ENCODE measurements at places on chromosomes 4 and X. TPM values are rescaled to one million over a fixed set of nuclear protein-coding genes. Genes with fewer than 3 reads are reported as not detected.

DNA sequence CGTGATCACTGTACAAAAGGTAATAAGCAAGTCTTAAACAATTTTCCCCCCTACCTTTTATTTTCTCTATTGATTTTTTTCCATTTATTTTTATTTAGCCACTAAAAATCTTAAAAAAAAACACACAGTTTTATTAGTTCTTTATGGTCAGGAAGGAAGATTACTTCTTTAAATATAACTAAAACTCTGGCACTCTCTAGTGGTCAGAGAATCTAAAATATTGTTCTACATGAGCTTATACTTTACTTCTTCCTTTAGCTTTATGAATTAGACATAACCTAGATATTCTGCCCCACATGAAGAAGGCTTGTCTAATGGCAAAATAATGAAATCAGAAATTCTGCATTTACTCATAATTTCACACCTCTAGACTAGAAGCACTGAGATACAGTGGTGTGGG, 135.2 kb downstream of the PDE5A start:
- H3K36me3 ChIP-seq = peaks cover 33% of the 10 kb centered on the region
- no peak overlapping the region for H3K27ac ChIP-seq
- no peak overlapping the region for H3K4me3 ChIP-seq
- peaks cover 2% of the 10 kb centered on the region for H3K4me1 ChIP-seq
- DNase-seq = no peak
- no peaks in the 10 kb centered on the region for H3K27me3 ChIP-seq

DNA sequence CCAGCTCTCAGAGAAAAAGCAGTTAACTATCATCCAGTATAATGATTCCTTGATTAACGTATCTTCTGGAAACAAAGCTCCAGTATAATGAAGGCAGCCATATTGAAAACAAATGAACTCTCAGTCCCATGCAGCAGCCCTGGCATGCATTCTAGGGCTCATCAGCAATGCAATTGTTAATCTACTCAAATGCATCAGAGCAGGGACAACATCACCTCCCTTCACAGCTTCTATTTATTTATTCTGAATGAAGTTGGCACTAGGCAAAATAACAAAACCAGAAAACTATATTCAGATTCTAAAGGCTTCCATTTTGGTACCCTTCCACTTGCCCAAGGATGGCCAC, 11.4 kb downstream of the SH3D19 start:
- no peaks in the 10 kb centered on the region for H3K27me3 ChIP-seq
- H3K4me3 ChIP-seq = no peak overlapping the region
- DNase-seq = no peak
- H3K4me1 ChIP-seq = peaks cover 4% of the 10 kb centered on the region
- H3K36me3 ChIP-seq = no peaks in the 10 kb centered on the region

DNA sequence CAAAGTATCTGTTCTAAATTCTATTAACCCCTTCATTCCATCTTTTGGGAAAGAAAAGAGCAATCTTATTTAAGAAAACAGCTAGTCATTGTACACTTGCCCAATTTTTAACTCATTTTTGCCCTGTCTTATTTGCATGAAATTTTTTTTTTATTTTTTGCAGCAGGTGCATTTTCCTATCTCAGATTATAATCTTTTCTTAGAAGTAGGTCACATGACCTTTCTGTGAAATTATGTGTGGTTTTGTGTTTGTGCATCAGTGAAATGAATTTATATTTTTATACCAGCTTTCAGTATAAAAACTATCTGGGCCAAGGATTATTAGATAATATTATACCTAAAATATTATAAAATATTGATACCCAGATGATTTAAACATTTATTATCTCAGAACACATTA, 145.6 kb downstream of the INPP4B start:
- H3K36me3 ChIP-seq = no peaks in the 10 kb centered on the region
- H3K4me1 ChIP-seq = no peaks in the 10 kb centered on the region
- H3K4me3 ChIP-seq = no peak overlapping the region
- H3K27me3 ChIP-seq = no peaks in the 10 kb centered on the region
- DNase-seq = no peak

The GPR82 gene
- total RNA-seq = not detected

GRCh38 chr4:54723220-54723619, 65.5 kb downstream of the KIT start:
- H3K4me3 ChIP-seq = no peak overlapping the region
- H3K27me3 ChIP-seq = no peaks in the 10 kb centered on the region
- no peak overlapping the region for H3K27ac ChIP-seq
- no peak for DNase-seq
- peaks cover 2% of the 10 kb centered on the region for H3K4me1 ChIP-seq

DNA sequence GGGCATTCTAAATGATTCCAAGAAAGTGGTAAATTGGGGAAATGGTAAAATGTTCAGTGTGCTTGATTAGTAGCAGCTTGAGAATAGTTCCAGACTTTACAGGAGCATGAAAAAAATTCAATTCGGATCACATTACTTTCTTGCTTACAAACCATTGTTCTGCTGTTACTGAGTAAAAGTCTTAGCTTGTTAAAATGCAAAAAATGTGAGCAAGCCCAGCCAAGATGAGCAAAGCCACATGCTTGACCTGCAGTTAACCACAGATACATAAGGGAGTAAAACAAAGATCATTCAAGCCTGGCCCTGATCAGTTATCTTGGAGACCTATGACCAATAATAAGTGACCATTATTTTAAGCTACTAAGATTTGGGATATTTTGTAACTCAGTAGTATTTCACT, 562.9 kb upstream of the MAGEB2 start:
- no peak overlapping the region for H3K27ac ChIP-seq
- no peaks in the 10 kb centered on the region for H3K27me3 ChIP-seq
- H3K4me3 ChIP-seq = no peak overlapping the region
- peak; percentile 82 for DNase-seq
- H3K36me3 ChIP-seq = no peaks in the 10 kb centered on the region
- H3K4me1 ChIP-seq = no peaks in the 10 kb centered on the region

- H3K27ac ChIP-seq = no peak overlapping the region
- H3K4me3 ChIP-seq = no peak overlapping the region
- no peaks in the 10 kb centered on the region for H3K27me3 ChIP-seq
- no peaks in the 10 kb centered on the region for H3K4me1 ChIP-seq
- DNase-seq = no peak
These were observed 130.1 kb downstream of the CEP135 start for GRCh38 chr4:56078866-56079265.

DNA sequence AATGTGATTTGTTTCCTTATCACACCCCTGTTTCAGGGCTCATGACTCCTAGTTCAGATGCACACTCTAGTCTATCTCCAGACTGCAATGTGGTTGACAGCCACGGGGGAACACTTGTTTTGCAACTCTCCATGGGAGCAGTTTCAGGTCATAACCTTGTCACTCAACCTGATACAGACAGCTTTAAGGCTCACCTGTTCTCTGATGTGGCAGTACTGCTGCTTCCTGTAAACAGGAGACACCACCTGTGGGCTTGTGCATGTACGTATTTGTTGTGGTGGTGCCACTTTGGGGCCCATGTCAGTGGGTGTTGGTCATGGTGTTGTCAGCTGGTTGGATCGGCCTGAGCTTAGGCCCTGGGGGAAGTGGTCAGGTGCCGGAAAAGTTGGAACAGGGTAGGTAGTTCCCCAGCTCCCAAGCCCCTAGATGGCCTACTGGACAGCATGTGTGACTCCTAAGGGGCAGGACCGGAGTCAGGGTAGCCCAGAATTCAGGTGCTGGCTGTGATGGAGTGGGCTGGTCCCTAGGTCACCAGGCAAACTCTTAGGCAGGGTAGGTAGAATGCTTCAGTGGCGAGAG, 46.2 kb downstream of the FAM9B start:
- H3K27me3 ChIP-seq = no peaks in the 10 kb centered on the region
- no peak overlapping the region for H3K4me3 ChIP-seq
- H3K36me3 ChIP-seq = no peaks in the 10 kb centered on the region
- no peak overlapping the region for H3K27ac ChIP-seq
- no peak for DNase-seq
- H3K4me1 ChIP-seq = peaks cover 3% of the 10 kb centered on the region

DNA sequence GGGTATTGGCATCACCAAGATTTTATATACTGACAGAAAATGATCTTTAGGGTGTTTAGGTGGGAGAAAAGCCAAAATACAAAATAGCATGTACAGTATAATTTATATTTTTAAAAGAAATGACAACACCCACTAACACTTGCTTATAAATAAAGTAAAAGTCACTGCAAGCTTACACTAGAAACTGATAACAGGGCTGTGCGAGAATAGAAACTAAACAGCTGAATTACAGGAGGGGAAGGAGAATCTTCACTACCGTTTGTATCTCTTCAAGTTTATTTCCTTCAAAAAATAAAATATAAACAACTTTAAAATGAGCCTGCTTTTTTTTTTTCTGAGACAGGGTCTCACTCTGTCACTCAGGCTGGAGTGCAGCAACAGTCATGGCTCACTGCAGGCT, 22.8 kb downstream of the GRSF1 start:
- H3K4me1 ChIP-seq = no peaks in the 10 kb centered on the region
- no peak overlapping the region for H3K27ac ChIP-seq
- no peaks in the 10 kb centered on the region for H3K27me3 ChIP-seq
- peaks cover 19% of the 10 kb centered on the region for H3K36me3 ChIP-seq
- DNase-seq = no peak

The AKAP17A gene
- total RNA-seq = 10.6 TPM

DNA sequence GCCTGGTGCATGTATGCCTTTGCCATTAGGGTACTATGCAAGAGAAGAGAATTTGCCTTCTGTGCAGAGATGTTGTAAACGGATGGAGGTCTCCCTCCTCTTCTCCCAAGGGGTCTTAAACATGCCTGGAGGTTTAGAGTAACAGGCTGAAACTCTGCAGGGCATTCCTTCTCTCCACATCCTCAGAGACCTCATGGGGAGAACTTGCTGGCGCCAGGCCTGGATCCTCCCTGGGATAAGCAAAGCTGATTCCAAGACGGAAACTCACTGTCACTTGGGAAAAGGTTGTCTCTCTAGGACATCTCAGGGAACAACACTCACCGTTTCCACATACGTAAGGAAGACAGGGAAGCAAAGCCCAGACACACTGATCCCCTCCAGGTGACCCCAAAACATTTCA, 76.9 kb upstream of the GPM6B start:
- DNase-seq = no peak
- H3K4me1 ChIP-seq = no peaks in the 10 kb centered on the region
- H3K4me3 ChIP-seq = no peak overlapping the region
- no peaks in the 10 kb centered on the region for H3K36me3 ChIP-seq

DNA sequence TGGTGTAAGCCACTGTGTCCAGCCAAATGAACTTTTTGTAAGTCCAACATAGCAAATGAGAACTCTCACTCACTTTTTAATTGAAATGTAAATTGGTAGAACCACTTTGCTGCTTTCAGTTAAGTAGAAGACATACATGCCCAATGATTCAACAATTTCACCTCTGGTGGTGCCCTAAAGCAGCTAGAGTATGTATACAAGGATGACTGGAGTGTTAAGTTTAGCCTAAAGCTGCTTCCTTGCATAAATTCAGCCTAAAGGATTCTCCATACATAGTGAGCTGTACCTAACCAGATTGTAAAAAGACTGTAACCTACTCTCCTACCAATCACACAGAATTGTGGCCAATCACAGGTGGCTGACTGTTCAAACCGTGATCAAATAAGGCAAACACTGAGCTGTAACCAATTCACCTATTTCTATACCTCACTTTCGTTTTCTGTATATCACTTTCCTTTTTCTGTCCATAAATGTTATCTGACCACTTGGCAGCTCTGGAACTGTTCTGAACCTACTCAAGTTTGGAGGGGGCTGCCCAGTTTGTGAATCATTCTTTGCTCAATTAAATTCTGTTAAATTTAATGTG, 39.9 kb downstream of the PDS5A start:
- peak overlapping the region; percentile 24 for H3K27ac ChIP-seq
- H3K4me3 ChIP-seq = no peak overlapping the region
- H3K36me3 ChIP-seq = no peaks in the 10 kb centered on the region

GRCh38 chr4:7876201-7876875, 63.3 kb downstream of the AFAP1 start:
- H3K4me3 ChIP-seq = no peak overlapping the region
- H3K36me3 ChIP-seq = peaks cover 5% of the 10 kb centered on the region
- no peaks in the 10 kb centered on the region for H3K27me3 ChIP-seq
- peak overlapping the region; percentile 47 for H3K27ac ChIP-seq
- peaks cover 44% of the 10 kb centered on the region for H3K4me1 ChIP-seq

The DRD5 gene
- not detected for total RNA-seq

GRCh38 chr4:145551660-145552059, 67.5 kb upstream of the MMAA start:
- DNase-seq = no peak
- peaks cover under 1% of the 10 kb centered on the region for H3K4me1 ChIP-seq
- H3K4me3 ChIP-seq = no peak overlapping the region
- peaks cover 15% of the 10 kb centered on the region for H3K36me3 ChIP-seq

- H3K36me3 ChIP-seq = no peaks in the 10 kb centered on the region
- H3K27me3 ChIP-seq = peaks cover 8% of the 10 kb centered on the region
- no peak for DNase-seq
- H3K27ac ChIP-seq = no peak overlapping the region
- no peaks in the 10 kb centered on the region for H3K4me1 ChIP-seq
These were observed 68.0 kb downstream of the SNX12 start for GRCh38 chrX:71000139-71000538.

DNA sequence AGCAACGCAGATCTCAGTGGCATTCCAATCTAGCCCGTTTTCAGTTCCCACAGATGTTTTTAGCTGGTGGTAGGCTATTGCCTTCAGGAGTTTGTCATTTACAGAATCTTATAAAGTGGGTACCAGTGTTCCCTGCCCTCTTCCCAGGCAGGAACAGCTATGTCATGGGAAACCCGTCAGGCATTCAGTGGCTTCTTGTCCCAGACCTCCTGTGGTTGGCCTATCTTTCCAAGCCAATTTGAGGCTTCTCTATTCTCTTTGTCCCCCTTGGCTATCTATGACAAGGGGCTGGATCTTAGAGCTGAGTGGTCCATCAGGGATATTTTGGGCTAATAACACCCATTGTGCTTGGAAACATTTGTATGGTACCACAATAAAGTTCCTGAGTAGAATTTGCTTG, 33.6 kb upstream of the RPL34 start:
- peaks cover 2% of the 10 kb centered on the region for H3K27me3 ChIP-seq
- H3K4me3 ChIP-seq = no peak overlapping the region
- H3K36me3 ChIP-seq = no peaks in the 10 kb centered on the region
- H3K4me1 ChIP-seq = no peaks in the 10 kb centered on the region
- DNase-seq = no peak
- no peak overlapping the region for H3K27ac ChIP-seq

The ENAM gene
- total RNA-seq = under 0.01 TPM

DNA sequence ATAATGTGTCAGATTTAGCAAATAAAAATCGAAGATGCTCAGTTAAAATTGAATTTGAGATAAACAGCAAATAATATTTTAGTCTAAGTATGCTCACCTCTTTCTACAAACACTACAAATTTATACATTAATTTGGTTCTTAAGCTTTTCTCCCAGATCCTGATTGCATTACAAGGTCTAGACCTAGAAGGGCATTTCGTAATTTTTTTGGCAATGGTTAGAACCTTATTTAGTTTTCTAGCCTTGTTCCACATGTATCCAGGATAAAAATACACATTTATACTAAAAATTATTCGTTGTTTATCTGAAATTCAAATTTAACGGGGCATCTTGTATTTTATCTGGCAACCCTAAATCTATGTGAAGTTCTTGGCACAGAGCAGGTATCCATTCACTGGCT, 2.5 kb upstream of the CDKL5 start:
- H3K4me1 ChIP-seq = peaks cover 3% of the 10 kb centered on the region
- no peak overlapping the region for H3K4me3 ChIP-seq
- H3K27ac ChIP-seq = peak overlapping the region; percentile 99
- peak; percentile 24 for DNase-seq
- H3K27me3 ChIP-seq = no peaks in the 10 kb centered on the region

GRCh38 chrX:776061-776460, 145.5 kb downstream of the SHOX start:
- no peaks in the 10 kb centered on the region for H3K4me1 ChIP-seq
- no peak overlapping the region for H3K4me3 ChIP-seq
- no peak overlapping the region for H3K27ac ChIP-seq
- H3K27me3 ChIP-seq = no peaks in the 10 kb centered on the region

Data from IMR-90 (cell line).